ENCODE measurements at places on chromosomes 4 and X.

DNA sequence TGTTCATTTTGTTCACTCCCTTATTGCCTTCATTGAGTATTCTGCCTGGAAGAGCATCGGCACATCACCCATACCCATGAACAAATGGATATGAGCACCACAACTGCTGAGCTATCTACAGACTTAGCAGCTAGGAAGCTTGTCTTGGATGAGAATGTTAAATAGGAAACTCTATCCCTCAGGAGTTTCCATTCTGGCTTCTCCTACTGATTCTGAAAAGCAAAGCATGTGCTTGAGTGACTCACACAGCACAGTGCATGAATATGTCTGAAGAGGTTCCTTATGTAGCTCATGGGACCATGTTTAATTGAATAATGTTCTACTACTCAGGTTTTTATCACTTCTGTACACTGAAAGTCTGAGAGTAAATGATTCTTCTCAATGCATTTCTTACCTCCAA lies 57.3 kb upstream of the MXRA5 start:
- no peak for DNase-seq

DNA sequence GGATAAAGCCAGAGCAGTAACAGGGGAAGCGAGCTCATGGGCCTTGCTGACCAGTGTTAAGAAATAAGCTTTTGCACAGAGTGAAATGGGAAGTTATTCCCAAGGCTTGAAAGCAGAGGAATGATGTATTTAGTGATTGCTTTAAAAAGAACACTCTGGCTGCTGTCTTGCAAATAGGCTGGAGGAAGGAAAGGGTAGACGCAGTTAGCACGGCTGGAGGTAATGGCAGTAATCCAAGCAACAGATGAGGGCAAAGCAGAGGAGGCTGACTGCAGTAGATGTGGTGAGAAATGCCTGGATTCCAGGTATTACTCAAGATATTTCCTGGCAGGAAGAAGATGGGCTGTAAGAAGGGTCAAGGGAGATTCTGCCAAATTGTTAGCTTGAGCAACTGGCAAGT lies 1342.3 kb upstream of the AGA start:
- no peak for DNase-seq

GRCh38 chr4:73681776-73682175 lies 58.6 kb upstream of the CXCL8 start:
- no peak for DNase-seq

- no peak for DNase-seq
Measured at GRCh38 chr4:142840516-142841123, 5.5 kb downstream of the INPP4B start.

GRCh38 chrX:96481831-96482230 lies 202.8 kb upstream of the DIAPH2 start:
- no peak for DNase-seq

DNA sequence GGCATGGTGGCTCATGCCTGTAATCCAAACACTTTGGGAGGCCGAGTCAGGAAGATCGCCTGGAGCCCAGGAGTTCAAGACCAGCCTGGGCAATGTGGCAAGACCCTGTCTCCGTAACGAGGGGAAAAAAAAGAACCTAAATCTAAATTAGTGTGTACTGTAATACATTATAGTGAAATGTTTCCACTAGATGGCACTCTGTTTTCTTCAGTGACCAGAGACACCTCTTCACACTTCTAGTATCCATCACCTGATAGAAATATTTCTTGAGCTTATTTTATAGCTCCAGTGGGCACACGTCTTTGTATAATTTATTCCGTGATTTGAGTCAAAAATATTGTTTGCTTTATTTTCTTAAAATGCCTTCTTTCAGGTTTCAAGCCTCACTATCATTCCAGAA lies 600.9 kb upstream of the DIPK2B start:
- DNase-seq: no peak

DNA sequence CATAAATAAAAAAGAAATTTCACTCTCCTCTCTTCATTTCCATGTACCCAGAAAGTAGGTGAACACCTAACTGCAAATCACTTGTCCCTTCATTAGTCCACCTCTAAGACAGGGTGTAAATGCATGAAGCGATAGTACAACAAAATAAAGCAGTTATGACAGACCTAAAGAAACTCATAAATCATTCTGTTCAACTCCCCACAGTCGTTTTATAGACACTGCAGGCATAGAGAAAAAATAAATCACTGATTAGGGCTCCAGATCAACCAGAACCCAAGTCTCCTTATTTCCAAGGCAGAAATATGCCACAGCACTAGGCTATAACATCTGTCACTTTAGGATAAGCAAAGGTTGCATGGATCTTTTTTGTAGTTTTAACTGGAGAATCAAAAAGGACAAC lies 3.0 kb downstream of the RASGEF1B start:
- DNase-seq: no peak

DNA sequence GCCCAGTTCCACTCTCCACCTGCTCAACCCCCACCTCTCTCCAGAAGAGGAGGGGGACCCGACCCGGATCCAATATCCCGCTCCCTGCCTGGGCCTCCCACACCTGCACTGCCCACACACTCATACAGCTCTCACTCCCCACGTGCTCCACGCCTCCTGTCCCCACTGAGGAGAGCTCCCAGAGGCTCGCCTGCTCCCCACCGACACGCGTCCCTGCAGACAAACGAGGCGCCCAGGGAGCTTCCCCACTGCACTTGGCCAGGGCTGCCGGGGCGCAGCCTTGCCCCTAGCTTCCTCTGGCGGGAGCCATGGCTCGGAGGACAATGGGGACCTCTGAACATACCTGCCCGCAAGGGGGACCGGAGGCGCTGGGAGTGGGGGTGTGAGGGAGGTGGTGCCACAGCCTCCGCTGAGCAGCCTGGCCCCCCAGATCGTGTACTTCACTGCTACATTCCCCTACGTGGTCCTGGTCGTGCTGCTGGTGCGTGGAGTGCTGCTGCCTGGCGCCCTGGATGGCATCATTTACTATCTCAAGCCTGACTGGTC lies 5.0 kb downstream of the SLC6A8 start:
- DNase-seq: no peak

GRCh38 chrX:49233887-49234555 lies 881 bp upstream of the CACNA1F start:
- DNase-seq: no peak

DNA sequence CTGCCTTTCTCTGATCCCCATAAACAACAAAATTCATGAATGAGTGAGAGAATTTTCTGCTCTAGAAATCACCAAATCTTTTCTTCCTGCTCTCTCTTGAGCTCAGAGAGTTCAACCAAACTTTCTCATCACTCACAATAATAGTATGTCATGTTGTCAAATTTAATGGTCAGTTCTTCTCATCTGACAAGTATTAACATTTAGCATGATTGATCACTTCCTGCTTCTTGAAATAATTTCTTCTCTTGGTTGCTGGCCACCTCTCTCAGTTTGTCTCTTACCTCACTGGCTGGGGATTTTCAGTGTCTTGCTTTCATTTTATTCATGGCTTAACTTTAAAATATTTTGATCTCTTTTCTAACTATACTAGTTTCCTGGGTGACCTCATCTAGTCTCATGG lies 25.5 kb upstream of the FGF5 start:
- no peak for DNase-seq

DNA sequence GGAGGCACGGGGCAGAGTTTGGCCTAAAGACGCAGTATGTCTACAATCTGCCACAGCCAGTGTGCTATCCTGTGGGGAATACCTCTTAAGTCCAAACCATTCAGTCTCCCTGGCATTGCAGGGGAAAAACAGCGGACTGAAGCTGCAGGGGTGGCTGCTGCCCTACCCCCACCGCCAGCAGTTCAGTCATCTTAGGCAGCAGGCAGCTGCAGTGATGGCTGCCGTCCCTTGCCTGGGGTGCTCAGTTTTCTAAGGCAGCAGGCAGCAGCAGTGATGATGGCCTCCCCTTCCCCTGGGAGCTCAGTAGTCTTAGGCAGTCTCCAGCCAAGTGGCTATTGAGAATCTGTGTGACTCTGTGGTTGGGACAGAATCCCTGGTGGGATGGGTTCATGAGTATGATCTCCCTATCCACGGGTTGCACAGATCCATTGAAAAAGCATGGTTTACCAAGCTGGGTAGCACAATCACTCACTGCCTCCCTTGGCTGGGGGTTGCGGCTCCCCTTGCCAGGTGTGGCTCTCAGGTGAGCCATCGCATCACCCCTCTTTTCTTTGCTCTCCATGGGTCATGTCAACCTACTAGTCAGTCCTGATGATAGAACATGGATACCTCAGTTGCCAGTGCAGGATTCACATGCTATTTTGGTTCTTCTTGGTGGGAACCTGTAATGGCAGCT lies 48.9 kb upstream of the GRID2 start:
- no peak for DNase-seq

DNA sequence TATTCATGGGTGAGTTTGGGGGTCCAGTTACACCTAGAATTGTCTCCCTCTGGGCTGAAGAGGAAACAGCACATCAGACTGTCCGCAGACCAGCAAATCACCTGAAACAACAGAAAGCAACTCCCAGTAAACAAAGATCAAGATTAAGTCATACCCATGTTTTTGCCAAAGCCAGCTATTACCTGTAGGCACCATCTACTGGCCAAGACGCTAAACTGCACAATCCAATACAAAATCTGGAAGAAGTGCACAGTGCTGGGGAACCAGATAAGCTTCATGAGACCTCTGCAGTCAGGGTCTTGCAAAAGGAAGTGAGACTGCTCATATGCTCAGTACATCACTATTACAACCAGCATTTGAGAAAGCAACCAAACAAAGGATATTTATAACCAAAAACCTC lies 157.5 kb upstream of the ITM2A start:
- no peak for DNase-seq

DNA sequence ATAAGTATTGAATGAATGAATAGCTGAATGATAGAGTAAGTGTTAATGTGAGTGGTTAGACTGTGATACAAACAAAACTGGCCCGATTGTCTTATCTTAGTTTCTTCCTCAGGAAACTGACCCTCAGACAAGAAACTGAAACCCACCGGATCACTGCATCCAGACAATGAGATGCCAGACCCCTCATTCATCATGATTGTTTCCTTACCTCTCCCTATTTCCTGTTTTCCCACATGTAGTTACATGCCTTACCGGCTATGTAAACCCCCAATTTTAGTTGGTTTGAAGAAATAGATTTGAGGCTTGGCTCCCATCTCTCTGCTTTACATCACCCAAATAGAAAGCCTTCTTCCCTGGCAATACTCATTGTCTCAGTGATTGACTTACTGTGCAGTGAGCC lies 218.9 kb upstream of the PPP1R2C start:
- DNase-seq: no peak

DNA sequence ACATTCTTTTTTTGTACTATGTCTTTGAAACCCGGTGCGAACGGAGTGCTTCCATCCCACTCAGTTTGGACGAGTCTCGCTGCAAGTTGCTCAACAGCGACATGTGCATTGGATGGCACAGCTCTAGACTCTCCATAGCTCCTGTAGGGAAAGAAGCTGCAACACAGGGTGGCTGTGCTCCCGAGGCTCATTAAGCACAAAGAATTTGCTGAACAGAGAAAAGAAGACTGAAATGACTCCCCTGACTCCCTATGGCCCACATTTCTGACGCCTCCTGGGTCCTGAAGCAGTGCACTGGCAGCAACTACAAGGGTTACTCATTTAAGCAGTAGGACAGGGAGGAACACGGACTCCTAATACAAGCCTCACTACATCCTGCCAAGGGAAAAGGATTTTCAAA lies 127.4 kb downstream of the SH3RF1 start:
- DNase-seq: no peak

DNA sequence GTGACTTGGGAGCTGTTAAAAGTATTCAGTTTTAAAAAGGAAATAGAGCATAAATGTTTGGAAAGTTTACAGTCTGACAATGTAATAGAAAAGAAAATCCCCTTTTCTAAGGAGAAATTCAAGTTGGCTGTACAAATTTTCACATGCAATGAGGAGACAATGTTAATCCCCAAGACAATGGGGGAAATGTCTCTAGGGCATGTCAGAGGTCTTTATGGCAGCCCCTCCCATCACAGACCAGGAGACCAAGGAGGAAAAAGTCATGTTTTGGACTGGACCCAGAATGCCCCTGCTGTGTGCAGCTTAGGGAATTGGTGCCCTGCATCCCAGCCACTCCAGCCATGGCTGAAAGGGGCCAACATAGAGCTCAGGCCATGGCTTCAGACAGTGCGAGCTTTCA lies 831.1 kb upstream of the ADGRL3 start:
- DNase-seq: no peak

- no peak for DNase-seq
Measured at GRCh38 chr4:8308856-8309771, 39.6 kb downstream of the HTRA3 start.

DNA sequence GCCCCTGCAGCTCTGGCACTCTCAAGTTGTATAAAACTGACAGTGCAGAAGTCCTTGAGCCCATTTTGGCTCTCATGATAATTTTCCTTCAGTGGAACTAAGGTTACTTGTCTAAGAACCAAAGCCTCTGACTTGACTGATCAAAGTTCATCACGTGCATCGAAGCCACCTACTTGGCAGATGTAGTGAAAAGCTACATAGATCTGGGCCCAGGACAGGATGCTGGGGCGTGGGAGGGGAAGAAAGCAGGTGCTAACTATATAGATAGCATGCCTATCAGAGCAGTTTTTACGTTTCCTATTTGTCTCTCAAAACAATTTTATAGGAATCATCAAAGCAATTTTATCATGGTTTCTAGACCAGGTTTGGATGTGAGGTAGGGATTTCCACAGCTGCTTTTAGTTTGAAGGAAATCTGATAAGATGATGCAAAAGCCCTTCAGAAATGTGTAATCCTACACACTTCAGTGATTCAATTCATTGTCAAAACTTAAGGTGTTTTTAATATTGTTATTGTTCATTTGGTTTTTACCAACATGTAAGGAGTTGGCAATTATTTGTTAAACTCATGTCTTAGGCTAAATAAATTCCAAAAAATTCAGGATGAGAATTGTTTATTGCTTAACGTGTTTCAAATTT lies 1.2 kb upstream of the CD40LG start:
- no peak for DNase-seq

DNA sequence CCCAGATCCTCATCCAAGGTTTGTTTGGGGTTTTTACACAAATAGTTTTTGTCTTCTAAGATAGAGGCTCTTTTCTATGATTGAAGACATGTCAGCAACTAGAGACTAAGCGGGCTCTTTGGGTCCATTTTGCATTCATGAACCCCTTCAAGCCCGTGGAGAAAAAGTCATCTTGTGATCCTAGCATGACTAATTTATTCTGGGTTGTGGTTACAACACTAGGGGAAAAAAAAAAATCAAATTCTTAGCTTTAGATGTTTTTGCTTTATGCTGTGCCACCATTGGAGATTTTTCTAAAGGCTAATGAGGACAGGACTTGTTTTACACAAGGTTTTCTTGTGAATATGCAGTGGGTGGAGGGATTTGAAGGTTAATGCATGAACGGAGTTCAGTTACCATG lies 440.0 kb downstream of the PCDH7 start:
- no peak for DNase-seq

DNA sequence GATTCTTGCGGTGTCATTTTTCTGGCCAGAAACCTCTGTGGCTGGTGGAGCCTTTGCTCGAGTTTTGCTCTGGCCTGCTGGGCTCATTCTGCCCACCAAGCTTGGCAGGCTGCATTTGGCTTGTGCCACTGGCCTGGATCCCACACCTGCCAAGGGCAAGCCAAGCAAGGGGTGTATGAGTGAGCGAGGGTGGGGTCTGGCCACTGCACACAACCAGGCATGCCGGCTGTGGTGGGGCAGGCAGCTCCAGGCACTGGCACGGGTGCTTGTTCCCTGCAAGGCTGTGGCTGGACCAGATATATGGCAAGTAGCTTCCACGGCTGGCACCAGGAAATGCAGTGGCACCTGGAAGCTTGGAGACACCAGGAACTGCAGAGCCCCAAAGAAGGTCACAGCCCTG lies 68.6 kb upstream of the PPP3CA start:
- DNase-seq: no peak

All from AG09309 (cell line).